ENCODE measurements at places on chromosomes 6 and 20.

GRCh38 chr20:35155936-35156335, 8.8 kb upstream of the EDEM2 start:
- no peak for DNase-seq

DNA sequence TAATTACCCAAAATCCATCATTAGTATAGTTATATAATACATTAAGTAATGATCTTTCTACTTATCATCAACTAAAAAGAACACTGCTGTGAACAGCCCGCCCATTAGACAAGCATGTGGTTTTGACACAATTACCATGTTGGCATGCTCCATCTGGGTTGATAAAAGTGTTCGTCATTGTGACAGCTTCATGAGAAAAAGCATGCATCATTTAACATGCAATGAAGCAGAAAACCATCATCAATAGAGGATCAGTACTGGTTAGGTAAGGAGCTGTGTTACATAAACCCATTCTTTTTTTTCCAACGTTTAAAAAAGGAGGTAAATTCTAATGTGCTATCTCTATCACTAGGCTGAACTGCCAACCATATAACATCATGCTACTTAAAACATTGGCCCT, 101.9 kb downstream of the EPB41L2 start:
- no peak for DNase-seq

GRCh38 chr6:91569071-91569470, 982.2 kb upstream of the MAP3K7 start:
- no peak for DNase-seq

DNA sequence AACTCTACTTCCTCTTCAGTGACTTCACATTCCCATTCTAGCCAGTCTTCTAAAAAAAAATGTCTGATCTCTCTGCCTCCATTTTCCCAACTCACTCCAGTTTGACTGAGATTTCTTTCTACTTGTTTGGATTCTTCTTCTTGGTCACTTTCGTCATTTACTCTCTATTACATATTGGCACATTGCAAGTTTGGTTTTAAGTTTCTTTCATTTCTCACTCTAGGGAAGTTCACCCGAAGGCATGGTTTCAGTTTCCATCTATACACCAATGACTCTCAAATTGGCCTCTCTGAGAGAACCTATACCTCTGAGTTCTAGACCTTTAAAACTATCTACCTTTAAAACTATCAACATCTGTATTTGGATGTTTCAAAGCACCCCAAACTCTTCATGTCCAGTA, 51.3 kb downstream of the CD109 start:
- DNase-seq: peak; percentile 67

- no peak for DNase-seq
Measured at GRCh38 chr6:54801244-54801643, 45.3 kb upstream of the FAM83B start.

Measured in CD14-positive monocyte (primary cell).